ENCODE measurements at places on chromosomes 6 and 20.

GRCh38 chr6:160137989-160138835 lies 16.6 kb downstream of the SLC22A1 start:
- DNase-seq = no peak

DNA sequence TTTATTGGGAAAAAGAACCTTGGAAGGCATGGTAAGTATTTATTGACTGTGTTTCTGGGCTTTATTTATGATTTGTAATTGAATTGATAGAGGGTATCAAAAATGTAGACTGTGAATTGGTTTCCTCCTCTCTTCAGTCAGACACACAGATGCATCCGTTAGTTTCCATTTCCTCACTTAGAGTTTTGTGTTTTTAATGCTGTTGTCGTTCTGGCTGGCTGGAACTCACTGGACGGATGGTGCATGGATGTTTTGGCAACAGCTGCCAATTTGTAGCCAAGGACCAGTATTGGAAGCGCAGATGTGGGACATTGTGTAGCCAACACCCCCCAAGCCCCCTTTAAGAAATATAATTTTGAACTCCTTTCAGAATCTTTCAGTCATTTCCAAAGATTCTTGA lies 134.5 kb downstream of the JARID2 start:
- DNase-seq = no peak

- DNase-seq = no peak
Observed at GRCh38 chr6:41639809-41640371, 1.6 kb downstream of the MDFI start.

- DNase-seq = no peak
Observed at GRCh38 chr20:46700481-46700880, 9.0 kb upstream of the SLC2A10 start.

DNA sequence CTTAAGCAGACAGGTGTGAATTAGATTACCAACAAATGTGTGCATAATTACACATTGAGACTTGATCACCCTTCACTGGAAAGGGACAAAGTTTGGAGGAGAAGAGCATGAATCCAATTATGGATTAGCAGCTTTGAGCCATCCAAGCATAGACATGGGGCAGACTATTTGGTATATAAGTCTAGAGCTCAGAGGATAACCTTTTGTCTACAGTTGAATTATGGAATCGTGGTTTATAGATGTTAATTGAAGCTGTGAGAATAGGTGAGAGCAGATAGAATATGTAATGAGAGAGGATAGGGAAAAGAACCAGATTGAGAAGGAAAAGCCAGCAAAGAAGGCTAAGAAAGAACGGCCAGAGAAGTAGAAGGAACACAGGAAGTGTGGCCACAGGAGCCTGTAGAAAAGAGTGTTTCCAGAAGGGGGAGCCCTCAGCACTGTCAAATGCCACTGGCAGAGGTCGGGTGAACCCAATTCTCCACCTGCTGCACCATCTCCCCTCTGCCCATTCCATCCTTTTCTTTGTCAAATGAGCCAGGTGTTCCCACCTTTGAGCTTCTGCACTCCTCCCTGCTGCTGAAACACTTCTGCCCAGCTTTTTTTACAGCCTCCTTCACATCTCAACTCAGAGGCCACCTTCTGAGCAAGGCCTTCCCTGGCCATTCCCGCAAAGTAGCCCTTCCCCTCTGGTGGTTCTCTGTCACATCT lies 7.3 kb downstream of the DNTTIP1 start:
- no peak for DNase-seq

GRCh38 chr6:158311626-158312025 lies 639 bp upstream of the TULP4 start:
- no peak for DNase-seq

DNA sequence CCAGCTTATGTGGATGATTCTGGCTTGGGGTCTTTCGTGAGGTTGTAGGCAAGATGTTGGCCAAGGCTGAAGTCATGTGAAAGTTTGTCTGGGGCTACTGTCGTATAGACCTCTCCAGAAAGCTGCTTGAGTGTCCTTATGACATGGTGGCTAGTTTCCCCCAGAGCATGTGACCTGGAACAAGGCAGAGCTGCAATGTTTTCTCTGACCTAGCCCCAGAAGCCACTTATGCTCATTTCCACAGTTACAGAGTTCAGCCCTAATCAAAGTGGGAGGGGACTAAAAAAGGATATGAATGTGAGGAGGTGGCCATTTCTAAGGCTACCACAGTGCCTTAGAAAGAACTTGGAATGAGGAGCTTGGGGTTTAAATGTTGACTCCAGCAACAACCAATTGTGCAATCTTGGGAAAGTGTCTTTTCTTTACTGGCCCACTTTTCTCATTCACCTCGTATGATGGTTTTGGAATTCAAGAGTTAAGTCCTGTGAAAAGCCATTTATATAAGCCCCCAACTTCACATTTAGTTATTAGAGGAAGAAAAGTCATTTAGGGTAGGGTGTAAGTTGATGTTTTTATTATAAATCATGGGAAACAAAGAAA lies 5.9 kb upstream of the ASXL1 start:
- DNase-seq = no peak

- DNase-seq = no peak
Observed at GRCh38 chr20:61951695-61952533, 113.8 kb downstream of the TAF4 start.

GRCh38 chr6:80446454-80447045 lies 340.1 kb downstream of the BCKDHB start:
- DNase-seq = no peak

- DNase-seq = no peak
Observed at GRCh38 chr6:150001295-150002008, 23.9 kb downstream of the RAET1L start.

Measured in vagina (tissue), 2 donors.